ENCODE measurements at places on chromosomes 7 and 10.

DNA sequence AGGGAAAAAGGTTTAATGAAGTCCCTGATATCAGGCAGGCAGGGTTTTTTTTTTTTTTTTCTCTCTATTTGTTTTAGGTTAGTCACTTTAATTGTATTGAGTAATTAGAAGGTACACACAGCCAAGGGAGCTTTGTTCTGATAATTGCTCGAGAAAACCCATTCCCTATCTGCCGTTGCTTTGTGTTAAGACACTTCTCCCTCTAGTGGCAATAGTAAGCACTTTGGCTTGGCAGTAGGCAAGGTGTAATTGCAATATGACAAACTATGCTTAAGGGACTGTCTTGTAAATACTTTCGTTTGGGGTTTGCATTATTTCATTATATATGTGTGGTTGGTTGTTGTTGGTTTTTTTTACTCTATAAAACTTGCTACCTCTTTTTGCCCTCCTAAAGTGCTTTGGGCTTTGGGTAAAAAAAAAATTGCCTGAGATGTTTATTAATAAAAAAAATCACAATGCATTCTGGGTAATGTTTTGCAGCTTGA, 113.4 kb downstream of the BTRC start:
- no peak for DNase-seq

DNA sequence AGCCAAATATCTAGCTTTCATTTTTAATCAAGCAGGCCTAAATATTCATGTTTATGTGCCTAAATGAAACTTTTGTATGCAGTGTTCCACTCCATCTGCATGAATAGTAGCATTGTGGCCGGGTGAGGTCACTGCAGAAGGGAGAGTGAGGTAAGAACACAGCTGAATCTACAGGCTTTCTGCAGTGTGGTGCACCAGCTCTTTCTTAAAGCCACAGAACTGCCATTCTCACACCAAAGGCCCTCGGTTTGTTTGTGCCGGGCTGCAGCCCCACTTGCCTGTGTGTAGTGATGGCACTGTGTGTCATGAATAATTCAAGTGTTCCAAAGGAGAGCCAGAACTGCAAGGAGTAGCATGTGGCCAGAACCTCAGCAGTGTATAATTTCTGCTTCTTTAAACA, 204.1 kb downstream of the TRIL start:
- no peak for DNase-seq

DNA sequence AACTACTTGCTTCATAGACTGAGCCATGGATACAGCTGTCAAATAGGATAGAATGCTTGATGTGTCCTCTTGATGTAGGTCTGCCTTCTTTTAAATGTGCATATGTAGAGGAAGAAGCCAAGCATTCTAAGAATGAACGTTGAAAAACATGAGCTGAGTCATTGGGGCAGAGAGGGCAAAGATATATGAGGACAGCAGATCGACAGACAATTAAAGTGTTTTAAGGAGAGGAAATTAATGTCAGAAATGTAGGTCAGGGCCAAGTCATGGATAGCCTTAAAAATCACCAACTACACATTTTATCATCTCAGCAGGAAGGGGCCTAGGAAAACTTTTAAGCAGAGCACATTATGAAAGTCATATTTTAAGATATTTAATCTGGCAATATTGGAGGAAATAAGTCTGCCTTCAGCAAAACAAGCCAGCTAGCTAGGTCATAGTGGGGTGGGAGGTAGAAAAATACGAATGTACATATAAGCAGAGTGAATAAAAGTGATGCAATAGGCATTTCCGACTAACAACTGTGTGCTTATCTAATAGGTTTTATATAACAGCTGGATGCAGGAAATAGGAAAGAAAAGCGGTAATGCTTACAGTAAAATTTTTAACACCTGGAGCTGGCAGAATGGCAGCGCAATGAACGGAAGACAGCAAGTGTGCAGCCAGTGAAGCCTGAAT, 638.3 kb upstream of the TPK1 start:
- DNase-seq: no peak

- DNase-seq: no peak
Observed at GRCh38 chr10:13352519-13352918, 4.4 kb upstream of the SEPHS1 start.

DNA sequence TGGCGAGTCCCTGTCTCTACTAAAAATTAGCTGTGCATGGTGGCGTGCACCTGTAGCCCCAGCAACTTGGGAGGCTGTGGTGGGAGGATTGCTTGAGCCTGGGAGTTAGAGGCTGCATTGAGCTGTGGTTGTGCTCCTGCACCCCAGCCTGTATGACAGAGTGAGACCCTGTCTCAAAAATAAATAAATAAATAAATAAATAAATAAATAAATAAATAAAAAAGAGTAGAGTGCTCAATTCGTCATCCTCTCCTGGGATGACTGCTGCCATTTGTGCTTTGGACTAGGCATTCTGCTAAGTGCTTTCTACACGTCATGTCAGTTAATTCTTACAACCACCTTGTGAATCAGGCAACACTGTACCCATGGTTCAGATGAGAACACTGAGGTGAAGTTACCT, 130.6 kb downstream of the DOCK1 start:
- DNase-seq: no peak

DNA sequence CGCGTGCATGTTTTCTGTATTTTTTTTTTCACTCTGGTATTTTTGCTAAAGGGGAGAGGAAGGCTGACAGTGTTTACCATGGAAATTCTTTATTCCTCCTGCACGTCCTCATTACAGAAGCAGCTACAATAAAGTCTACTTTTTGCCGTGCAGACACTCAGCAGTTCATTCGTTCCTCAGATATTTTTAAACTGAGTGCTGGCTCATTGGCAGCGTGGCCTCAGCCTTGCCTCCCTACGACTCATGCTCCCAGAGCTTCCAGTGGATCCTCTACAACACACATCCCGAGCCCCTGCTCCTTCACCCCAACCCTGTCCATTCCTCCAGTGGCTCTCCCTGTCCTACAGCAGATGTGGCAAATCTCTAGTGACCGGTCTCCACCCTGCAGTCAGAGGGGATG, 239.2 kb upstream of the ZMIZ1 start:
- no peak for DNase-seq

DNA sequence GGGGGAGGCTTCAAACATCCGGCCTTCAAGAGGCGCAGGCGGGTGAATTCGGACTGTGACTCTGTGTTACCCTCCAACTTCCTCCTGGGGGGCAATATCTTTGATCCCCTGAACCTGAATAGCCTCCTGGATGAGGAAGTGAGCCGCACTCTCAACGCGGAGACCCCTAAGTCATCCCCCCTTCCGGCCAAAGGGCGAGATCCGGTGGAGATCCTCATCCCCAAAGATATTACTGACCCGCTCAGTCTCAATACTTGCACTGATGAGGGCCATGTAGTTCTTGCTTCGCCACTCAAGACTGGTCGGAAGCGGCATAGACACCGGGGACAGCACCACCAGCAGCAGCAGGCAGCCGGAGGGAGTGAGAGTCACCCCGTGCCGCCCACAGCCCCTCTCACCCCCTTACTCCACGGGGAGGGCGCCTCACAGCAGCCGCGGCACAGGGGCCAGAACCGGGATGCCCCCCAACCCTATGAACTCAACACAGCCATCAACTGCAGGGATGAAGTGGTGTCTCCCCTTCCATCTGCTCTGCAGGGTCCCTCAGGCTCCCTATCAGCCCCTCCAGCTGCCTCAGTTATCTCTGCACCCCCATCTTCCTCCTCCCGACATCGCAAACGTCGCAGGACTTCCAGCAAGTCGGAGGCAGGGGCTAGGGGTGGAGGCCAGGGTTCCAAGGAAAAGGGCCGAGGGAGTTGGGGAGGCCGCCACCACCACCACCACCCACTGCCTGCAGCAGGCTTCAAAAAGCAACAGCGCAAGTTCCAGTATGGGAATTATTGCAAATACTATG, 1.1 kb downstream of the MEPCE start:
- no peak for DNase-seq
